ENCODE measurements at places on chromosomes 4 and X.

GRCh38 chr4:57093845-57094831, 16.0 kb downstream of the IGFBP7 start:
- no peak for DNase-seq

DNA sequence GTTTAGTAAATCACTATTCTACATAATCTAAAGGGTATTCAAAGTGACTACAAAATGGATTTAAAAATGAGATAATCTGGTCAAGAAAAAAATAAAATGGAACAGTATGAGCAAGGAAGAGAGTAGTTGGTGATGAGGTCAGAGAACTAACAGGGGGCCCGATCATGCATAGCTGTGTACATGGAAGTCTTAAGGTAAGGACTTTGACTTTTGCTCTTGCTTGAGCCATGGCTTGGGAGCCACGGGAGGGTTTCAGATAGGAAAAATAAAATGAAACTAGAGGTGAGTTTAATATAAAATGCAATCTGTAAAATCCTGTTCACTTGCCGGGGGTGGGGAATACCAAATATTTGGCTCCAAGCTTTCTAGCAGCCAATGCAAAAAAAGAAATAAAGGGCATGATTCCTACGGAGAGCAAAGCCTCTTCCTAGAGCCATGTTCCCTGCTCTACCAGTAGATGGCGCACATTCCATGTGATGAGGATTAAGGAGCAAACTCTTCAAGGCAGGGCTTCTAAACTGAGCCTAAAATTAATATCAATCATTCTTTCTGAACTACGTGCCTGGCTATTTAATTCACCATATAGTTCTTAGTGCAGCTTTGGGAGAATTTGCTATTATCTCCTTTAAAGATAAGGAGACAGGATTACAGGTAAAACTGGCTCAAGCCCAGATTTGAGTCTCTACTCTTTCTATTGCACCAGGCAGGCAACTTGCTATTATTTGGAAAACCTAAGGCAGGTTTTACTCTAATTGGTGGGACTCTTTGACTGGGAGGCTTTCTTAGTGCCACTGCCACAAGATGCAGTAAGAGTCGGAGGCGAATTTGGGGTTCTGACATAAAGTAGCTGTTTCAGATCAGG, 6.8 kb upstream of the CLCN5 start:
- peak; percentile 47 for DNase-seq

DNA sequence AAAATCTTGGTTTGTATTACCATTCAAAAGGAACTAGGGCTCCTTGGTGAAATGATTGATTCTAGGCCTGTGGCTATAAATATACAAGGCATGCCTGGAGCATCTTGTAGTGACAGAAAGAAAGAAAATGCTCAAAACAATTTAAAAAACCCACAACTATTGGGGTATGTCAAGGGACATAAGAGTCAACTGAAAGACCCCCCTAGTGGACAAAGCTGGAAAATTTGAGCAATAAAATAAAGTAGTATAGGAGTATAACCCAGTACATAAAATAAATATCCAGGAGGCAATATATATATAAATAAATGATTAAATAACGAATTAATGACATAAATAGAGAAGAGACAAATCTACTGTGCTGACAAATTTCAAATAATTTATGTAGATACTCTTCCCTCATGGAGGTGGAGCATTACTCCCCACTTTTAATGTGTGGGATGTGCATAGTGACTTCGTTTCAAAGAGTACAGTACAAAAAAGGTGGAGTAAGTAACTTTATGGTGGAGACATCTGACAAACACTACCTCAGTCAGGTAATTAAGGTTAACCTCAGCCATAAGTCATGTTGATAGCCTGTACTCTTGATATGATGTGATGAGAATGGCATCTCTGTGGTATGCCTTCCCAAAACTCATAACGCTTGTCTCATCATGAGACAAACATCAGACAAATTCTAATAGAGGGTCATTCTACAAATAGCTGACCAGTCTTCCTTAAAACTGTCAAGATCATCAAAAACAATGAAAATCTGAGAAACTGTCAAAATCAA, 185.0 kb upstream of the GLRA2 start:
- no peak for DNase-seq

DNA sequence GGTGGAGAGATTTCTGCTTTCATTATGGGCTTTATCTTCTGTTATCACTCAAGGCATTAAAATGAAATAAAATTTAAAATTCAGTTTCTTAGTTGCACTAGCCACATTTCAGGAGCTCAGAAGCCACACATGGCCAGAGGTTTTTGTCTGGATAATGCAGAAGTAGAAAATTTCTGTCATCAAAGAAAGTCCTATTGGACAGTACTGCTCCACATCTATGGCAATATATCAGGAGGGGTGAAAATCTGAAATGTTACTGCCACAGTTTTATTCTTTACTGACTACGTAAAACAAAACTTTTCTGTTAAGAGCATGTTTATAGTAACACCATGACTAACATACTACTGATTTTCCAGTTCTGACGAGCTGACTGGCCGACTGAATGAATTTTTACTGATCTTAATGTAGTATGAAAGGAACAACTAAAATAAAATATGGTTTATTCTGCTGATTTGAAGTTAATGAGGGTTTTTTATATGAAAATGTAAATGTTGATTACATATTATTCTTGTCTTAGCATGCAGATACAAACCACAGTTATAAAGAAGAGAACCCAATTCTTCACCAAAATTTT, 264.0 kb upstream of the HAND2 start:
- DNase-seq, result peak; percentile 15

GRCh38 chrX:137428766-137429591, 136.9 kb upstream of the ZIC3 start:
- DNase-seq, result no peak

DNA sequence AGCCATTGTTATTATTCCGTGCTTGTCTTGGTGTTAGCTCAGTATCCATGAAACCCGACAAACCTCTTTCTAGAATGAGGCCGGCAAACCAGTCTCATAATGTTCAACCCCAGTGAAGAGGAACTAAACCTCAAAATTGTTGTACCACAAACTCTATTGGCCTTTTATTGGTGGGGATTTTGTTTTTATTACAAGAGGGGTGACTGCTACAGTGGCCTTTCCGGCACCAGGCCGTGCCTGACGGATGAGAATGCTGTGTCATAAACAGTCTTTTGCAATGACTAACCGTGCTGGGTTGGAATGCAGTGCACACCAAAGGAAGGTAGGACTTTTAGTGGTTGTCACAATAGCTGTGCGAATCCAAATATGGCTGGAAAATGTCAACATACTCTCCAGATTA, 60.8 kb downstream of the SHROOM2 start:
- peak; percentile 57 for DNase-seq

GRCh38 chr4:156084373-156084772, 130.7 kb upstream of the CTSO start:
- no peak for DNase-seq

DNA sequence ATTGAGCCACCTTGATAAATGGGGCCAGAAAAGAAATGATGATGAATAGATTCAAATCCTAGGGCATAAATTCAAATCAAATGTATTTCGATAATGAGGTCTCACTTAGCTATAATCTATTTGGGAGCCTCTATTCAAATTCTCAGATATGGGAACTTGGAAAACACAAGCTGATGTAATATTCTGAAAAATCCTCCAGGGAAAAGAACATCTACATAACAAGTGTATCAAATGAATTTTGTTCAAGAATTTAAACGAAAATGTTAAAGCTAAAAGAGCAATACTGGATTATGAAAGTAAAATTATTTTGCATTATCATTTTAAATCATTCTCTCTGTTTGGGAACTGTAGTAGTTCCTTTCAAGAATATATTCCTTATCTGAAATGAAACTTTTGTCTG, 38.9 kb upstream of the RAP1GDS1 start:
- no peak for DNase-seq

- no peak for DNase-seq
Measured at GRCh38 chr4:98204236-98204553, 57.0 kb upstream of the RAP1GDS1 start.

DNA sequence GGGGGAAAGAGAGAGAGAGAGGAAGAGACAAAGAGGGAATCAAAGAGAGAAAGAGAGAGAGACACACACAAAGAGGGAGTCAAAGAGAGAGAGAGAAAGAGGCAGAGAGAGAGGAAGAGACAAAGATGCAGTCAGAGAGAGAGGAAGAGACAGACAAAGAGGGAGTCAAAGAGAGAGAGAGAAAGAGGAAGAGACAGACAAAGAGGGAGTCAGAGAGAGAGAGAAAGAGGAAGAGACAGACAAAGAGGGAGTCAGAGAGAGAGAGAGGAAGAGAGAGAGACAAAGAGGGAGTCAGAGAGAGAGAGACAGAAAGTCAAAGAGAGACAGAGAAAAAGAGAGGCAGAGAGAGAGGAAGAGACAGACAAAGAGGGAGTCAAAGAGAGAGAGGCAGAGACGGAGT, 45.5 kb downstream of the MAGEA9 start:
- DNase-seq, result no peak

GRCh38 chrX:15319075-15319474, 3.6 kb upstream of the ASB11 start:
- DNase-seq, result no peak

DNA sequence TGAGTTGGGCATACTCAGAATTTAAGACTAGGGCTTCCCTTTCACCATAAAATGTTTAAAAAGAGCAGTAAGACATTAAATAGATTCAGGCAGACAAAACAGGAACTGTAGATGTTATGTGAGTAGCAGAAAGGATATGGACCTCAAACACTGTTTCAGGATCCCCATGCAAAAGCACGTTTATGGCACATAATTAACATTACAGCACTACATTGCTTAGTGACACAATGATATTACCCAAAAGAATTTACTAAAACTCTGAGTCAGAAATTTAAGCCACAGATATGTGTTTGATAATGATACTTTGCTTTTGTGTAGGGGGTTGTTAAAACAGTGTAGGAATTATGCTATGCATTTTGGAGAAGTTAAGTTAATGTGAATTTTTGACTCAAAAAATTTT, 266.3 kb downstream of the PDGFC start:
- peak; percentile 58 for DNase-seq

- DNase-seq, result peak; percentile 33
Measured at GRCh38 chrX:153900831-153901752, 3.4 kb upstream of the AVPR2 start.

- DNase-seq, result peak; percentile 58
Measured at GRCh38 chrX:37424000-37424429, 74.9 kb downstream of the PRRG1 start.

- DNase-seq, result no peak
Measured at GRCh38 chr4:69025191-69025998, 70.9 kb upstream of the UGT2B7 start.

GRCh38 chr4:38914854-38915253, 47.2 kb downstream of the FAM114A1 start:
- DNase-seq, result no peak

- DNase-seq, result peak; percentile 13
Measured at GRCh38 chrX:112211459-112211858, 128.9 kb upstream of the TRPC5 start.

DNA sequence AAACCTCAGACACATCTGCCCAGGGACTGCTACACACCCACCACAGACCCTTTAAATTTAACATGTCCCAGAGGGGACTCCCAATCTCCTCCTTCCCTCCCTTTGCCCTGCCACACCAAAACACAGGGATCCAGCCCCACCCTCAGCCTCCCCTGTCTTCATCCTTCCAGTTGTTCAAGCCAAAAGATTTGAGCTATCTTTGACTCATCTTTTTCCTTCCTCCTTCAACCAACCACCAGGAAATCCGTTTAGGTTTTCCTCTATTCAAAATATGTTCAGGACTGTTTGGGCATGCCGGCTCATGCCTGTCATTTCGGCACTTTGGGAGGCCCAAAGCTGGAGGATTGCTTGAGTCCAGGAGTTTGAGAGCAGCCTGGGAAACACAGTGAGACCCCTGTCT, 6.9 kb upstream of the STK32B start:
- DNase-seq, result no peak

DNA sequence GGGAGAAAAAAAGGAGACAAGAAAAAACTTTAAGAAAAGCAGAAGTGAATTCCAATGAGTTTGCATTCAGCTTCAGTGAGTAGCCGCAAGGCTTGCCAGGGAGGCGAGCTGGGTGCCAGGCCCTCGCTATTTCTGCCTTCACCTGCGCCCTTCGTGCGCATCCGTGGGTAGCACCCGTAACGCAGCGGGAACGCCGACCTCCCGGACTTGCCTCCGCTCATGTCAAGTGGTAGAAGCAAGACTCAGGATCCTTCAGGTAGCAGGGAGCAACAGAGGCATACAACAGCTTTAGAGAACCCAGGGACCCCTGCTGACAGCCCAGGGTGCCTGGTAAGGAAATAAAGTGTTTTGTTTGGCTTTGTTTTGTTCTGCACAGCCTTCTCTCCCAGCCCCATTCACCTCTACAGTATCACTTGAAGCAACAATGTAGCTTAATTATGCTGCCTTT, 140.0 kb upstream of the BCOR start:
- DNase-seq, result no peak

GRCh38 chrX:53048169-53049126, at the start of gene GPR173:
Gene GPR173, plus strand, starts transcription at chrX:53048789. Its CDS starts 27,833 bp downstream, at chrX:53076622.
- DNase-seq, result peak; percentile 78

- no peak for DNase-seq
Measured at GRCh38 chr4:180789929-180790328, 1453.3 kb upstream of the TENM3 start.

DNA sequence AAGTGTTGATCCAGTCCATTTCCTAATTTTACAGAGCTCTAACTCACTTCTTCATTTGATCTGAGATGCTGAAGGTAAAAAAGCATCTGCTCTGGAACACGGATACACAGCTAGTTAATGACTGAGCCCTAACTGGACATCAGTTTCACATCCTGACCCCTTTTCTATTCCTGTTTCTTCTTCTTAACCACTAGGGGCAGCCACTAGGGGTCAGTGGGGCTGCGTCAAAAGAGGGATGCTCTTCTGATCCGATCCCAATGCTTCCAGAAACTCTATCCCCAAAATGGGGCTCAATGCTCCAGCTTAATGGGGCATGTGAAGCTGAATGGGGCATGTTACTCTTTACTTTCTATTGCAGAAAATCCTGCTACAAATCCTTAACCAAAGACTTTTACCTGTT, 33.4 kb upstream of the PHKA2 start:
- DNase-seq, result no peak

DNA sequence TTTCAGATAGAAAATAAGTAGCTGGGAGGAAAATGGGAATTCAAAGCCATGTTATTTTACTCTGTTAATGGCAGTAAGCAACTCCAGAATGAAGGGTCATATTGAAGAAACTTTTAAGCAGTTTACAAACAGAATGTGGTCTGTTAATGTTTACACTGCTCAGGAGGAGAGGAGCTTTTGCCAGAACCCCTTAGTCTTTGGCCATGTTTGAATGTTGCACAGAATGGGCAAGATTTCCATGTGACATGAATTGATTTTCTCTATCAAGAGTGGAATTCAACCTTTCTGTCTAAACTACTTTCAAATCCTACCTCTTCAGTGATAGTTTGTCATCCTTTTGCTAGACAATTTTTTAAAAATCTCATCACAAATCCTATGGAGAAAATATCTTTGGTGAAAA, 115.8 kb upstream of the DGKK start:
- no peak for DNase-seq

GRCh38 chrX:31331928-31332327, 260.1 kb upstream of the FTHL17 start:
- DNase-seq, result no peak

- DNase-seq, result peak; percentile 77
Measured at GRCh38 chrX:129622757-129623301, 31.9 kb downstream of the APLN start.

- no peak for DNase-seq
Measured at GRCh38 chr4:70463335-70463734, 8.7 kb upstream of the MUC7 start.

GRCh38 chr4:100984901-100985300, 362.4 kb downstream of the PPP3CA start:
- DNase-seq, result peak; percentile 83

GRCh38 chr4:141196227-141196933, 24.3 kb upstream of the ZNF330 start:
- no peak for DNase-seq

Data from astrocyte of the spinal cord (primary cell).